Astrocyte (in vitro differentiated cells and primary cell): ENCODE measurements at places on chromosomes 11 and 22. TPM values are rescaled to one million over a fixed set of nuclear protein-coding genes. Genes with fewer than 3 reads are reported as not detected.

GRCh38 chr11:69799582-69799981 is 19.6 kb downstream of the FGF3 start:
- peak; percentile 9 for DNase-seq
- no peak overlapping the region for H3K4me3 ChIP-seq
- H3K4me1 ChIP-seq, result no peaks in the 10 kb centered on the region
- peaks cover 3% of the 10 kb centered on the region for H3K27me3 ChIP-seq
- H3K36me3 ChIP-seq, result no peaks in the 10 kb centered on the region

DNA sequence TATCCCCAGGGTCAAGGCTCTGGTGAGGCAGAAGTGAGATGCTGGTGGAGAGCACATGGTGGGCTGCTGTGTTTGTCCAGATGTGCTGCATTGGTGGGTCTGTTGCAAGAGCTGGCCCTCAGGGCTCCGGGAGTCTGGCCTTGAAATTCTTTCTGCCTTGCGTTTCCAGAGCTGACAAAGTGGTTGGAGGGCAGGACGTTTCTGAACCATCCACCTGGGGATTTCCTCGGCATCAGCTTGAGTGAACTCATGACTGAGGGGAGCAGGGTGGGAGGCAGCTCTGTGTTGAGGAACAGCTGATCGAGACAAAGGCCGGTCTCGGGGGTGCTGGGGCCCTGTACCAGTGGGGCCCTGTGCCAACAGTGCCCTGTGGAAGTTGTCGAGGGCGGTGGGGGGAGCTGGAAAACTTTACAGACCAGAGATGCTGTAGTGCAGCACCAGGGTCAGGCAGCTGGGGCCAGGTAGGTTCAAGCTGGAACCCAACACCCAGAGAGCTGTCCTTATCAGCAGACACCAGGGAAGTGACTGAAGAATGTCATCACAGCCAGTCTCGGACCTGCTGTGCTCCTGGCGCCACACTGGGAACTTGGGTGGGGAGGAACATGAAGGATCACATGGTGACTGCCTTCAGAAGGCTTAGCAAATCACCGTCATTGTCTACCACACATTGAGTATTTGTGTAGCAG is 4.9 kb downstream of the TSKU start:
- H3K4me3 ChIP-seq, result no peak overlapping the region
- no peaks in the 10 kb centered on the region for H3K27me3 ChIP-seq
- no peak for DNase-seq
- no peaks in the 10 kb centered on the region for H3K36me3 ChIP-seq

DNA sequence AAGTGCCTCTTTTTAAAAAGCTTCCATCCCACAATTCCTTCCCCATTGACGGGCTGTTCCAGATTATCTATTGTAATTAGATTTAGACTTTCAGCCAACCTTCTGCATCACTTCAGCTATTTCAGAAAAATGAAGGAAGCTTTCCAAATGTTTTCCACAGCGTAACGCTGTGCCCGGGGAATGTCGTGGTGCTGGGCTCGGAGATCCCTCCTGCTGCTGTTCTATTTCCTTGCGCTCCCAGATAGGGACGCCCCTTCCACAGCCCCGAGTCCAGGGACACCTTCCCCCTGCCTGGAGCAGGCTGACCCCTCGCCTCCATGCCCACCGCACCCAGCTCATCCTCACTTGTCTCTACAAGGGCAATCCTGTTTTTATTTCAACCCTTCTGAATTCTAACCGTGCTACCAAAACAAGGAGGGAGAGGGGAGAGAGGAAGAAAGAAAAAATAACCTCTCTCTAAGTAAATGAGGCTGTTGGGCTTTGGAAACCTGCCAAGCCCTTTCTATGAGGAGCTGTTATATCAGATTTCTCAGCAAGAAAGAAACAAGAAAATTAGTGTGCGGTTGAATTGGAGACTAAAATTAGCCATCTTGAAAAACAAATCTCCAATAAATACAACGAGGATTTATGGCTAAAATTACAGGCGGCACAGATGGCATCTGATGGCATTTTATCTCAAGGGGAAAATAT is 366.9 kb downstream of the BRD1 start:
- H3K4me3 ChIP-seq, result no peak overlapping the region
- H3K27ac ChIP-seq, result no peak overlapping the region
- no peak for DNase-seq
- no peaks in the 10 kb centered on the region for H3K27me3 ChIP-seq
- no peaks in the 10 kb centered on the region for H3K36me3 ChIP-seq
- no peaks in the 10 kb centered on the region for H3K4me1 ChIP-seq

- H3K4me3 ChIP-seq, result no peak overlapping the region
- no peak for DNase-seq
- no peak overlapping the region for H3K27ac ChIP-seq
- no peaks in the 10 kb centered on the region for H3K36me3 ChIP-seq
- no peaks in the 10 kb centered on the region for H3K27me3 ChIP-seq
- no peaks in the 10 kb centered on the region for H3K4me1 ChIP-seq
Observed at GRCh38 chr11:104783241-104783640, 115.0 kb downstream of the CASP12 start.

- no peak overlapping the region for H3K27ac ChIP-seq
- H3K27me3 ChIP-seq, result no peaks in the 10 kb centered on the region
- no peaks in the 10 kb centered on the region for H3K36me3 ChIP-seq
- DNase-seq, result no peak
- no peak overlapping the region for H3K4me3 ChIP-seq
Observed at GRCh38 chr11:129286813-129287212, 88.8 kb upstream of the BARX2 start.

The PRAME gene
- total RNA-seq, result not detected in 2 replicates

The TCN2 gene
- 2.7 and 3.8 TPM in 2 replicates for total RNA-seq

The FAM180B gene
- 0.16 TPM in 1 of 2 replicates, not detected in the other for total RNA-seq

The LARGE1 gene
- 88.9 and 92.6 TPM in 2 replicates for total RNA-seq
